Germinal center (tissue), 1 donor: ENCODE measurements at places on chromosomes 4 and X.

DNA sequence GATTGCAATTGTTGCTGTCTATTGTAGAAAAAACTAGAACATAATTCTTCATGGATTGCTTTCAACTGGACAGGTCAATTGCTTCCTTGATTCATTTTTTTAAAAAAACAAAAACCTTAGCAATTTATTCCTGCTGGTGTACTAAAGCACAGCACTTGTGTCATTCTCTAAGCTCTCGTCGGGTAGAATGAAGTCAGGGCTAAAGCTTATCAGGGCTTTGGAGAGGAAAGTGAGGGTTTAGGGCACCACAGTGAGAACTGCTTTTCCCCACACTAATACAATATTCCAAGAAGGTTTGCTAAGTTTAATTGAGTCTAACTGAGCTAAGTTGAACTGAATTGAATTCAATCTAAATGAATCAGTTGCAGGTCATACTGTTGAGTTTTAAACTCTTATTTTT lies 76.4 kb upstream of the TLR3 start:
- no peak for DNase-seq

DNA sequence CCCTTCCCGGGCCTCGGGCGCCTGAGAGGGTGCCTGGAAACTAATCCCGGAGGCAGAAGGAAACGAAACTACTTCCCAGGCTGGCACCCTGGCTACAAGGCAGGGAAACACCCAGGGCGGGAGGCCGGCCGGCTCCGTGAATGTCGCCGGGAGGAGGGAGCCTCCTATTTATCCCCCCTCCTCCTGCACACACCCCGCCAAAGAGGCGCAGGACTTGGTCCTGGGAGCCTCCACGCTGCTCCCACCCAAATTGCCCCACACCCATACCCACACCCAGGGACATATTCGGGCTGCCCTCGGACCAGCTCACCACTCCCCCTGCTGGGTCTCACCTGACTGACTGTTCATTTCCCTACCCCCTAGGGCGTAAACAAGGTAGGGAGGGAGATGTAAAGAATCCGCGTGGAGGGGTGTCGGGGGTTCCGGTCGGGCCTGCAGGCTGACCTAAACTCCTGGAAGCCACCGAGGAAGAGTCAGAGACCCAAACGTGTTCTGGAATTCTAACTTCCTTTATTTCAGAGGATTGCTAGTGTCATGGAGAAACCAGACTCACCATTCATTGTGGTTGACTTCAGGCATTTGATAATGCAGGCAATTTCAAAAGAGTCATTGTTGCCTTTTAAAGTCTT lies at the start of gene BTC:
Gene BTC (minus strand): TSS at position 142 of the 629 bp plus-strand sequence. CDS start 198 bp downstream, outside the sequence.
- peak; percentile 24 for DNase-seq

DNA sequence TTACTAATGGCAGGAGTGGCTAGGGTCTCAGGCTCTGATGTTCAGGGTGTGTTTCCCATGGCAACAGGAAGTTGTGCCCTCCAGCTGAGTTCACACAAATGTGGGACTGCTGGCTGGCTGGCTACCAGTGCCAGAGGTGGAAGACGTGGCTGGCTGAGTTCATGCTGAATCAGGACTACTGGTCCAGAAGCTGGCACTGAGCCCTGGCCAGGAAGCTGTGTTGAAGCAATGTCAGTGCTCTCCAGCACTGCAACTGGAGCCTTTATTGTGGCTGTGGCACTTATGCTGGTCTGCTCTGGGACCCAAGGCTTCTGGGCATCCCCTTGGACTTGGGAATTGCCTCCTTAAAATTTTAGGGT lies 42.0 kb upstream of the ZXDA start:
- no peak for DNase-seq

DNA sequence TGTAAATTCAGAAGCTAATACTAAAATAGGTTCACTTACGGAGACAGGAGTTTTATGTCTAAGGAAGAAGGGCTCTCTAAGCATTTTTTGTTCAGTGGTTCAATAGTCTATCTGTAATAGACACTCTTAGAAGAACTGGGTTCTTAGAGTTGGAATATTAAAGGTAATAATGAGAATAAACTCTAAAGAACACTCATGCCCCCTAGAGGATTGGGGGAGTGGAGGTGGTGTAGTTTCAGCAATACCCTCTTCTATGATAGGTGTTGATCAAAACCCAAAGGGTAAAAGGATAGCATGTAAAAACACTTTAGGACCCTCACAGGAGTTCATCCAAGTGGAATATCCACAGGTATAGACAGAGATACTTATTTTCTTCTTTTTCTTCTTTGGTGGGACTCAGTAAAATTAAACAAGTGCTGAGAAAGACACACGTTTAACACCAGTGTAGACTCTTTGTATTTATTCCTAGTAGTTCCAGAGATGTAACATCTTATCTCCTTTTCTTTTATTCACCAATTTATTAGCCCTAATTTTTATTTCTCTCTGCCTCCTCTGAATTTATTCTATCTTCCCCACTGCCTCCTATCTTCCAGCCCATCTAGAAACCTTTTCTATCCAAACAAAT lies 25.7 kb upstream of the MND1 start:
- DNase-seq = peak; percentile 57

- no peak for DNase-seq
Measured at GRCh38 chrX:1676866-1677265, 62.0 kb downstream of the ASMT start.

DNA sequence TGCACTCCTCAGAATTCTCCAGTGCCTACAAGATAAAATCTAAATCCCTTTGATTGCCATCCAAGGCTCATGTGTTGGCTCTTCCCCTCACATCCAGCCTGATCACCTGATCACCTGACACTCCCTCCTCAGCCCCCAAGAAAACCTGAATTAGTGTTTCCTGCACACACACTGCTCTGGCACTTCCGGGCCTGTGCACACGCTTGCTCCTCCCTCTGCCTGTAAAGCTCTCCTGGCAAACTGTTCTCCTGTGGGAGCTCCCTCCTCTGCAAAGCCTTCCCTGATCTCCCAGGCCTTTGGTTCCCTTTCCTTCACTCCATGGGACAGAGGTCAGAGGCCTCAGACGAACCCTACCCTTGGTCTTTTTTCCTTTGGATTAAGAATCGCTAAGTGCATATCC lies 19.9 kb downstream of the PHKA2 start:
- DNase-seq = no peak

DNA sequence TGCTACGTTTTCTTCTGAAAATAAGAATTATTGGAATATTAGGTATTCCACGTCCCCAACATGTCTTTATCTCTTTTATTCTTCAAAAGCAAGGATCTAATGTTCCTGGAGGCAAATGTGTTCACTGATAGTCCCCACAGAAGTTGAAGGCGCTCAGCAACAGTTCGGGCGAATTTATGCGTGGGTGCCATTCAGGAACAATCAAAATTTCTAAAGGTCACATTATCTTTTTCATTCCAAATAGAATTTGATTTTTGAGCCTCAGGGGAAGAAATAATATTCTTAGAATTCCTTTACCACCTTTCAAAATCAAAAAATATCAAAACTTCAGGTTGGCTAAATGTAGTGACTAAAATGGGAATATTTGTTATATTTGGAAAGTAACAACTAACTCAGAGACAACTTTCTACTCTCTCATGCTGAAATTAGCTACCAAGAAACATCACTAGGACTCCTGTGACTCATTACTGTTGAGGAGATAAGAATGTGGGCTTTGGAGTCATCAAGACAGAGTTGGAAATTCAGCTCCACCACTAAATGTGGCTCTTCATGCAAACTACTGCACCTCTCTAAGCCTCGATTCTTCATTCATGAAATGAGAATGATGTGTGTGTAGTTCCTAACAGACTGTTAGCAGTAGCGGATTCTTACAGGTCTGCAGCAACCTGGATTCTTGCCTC lies 72.3 kb upstream of the KIT start:
- no peak for DNase-seq

- DNase-seq = no peak
Measured at GRCh38 chr4:176959980-176960379, 167.3 kb upstream of the VEGFC start.

DNA sequence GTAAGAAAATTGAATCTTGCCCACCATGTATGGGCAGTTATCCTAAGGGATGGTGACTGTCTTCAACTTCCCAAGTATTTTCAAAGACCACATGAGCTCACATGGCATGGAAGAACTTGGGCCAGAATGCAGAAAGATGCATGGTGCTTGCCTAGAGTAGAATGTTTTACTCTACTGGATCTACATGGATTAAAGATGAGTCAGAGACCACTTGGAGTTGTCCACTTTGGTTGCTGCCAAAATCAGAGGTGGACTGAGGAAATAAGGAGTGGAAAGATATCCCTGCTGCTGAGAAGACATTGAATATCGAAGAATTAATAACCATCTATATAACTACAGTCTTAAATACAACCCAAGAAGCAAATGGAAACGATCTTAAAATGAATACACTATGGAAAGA lies 498.1 kb downstream of the NLGN4X start:
- DNase-seq = no peak

- DNase-seq = peak; percentile 27
Measured at GRCh38 chr4:110196206-110196870, 2.1 kb downstream of the ELOVL6 start.

DNA sequence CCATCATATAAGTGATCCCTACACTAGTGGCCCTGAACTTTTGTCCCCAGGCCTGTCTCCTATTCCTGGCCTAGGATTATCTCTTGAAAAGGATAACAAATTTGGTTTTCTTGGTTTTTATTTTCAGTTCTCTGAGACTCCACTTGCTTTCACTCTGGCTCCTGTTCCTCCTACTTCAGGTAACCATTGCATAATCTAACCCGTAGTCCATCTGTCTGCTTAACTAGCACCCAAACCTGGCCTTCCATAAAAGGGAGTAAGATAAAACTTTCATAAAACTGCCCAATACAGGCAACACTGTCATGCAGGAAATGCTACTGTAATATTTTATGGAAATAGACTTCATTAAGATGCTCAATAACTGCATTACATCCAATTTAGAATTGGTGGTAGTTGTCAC lies 52.1 kb upstream of the RAP1GDS1 start:
- no peak for DNase-seq

GRCh38 chr4:149988087-149988410 lies 90.2 kb upstream of the DCLK2 start:
- no peak for DNase-seq

DNA sequence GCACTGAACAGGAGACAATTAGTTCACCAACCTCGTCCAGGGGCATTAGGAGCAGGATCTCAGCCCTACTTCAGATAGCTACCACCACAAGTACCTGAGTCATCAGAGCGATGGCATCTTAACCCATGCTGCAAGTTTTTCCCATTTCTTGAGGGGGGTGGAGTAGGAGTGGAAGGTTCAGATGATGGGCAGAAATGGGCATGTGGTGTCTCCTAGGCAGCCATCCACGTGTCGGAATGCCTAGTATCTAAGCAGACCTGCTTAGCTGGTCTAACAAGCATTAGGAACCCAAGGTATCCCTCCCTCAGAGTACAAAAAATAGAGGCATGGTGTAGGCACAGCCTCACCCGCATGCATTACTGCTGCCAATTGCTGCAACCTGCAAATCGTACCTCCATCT lies 159.1 kb upstream of the DGKK start:
- DNase-seq = no peak

DNA sequence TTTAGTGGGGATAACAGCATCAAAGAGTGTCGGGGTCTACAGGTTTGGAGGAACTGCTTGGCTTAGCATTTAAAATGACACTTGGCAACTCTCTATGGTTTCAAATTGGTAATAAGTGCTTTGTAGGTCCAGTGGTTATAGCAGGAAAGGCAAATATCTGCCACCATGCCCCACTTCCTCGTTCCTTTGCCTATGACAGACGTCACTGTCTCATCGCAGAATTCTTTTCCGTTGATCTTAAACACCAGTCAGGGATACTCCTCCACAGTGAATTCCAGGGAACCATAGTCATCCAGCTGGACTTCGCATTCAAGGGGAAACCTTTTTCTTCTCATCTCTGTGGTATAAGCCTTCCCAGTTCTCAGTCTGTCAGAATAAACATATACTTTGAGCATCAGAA lies 319.1 kb downstream of the GPAT3 start:
- no peak for DNase-seq

DNA sequence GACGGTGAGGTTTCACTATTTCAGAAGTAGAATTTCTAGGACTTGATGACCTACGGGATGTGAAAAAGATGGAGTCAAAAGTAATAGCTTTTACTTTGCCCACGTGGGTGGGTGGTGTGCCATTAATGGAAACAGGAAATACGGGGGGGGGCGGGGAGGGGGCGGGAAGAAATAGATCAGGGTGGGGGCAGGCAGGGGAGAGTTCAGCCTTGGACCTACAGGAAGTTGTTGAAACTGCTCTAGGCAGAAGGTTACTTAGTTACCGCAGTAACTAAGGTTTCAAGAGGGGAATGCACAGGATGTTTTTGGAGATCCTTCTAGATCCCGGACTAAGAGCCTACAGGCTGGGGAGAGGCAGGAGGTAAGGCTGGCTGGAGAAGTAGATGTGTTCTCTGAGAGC lies 3.6 kb upstream of the FHL1 start:
- no peak for DNase-seq

- no peak for DNase-seq
Measured at GRCh38 chr4:54228961-54229501, at the start of gene PDGFRA. TSS of gene PDGFRA (plus strand) at chr4:54229293. CDS start at chr4:54258769, 29,476 bp downstream.

DNA sequence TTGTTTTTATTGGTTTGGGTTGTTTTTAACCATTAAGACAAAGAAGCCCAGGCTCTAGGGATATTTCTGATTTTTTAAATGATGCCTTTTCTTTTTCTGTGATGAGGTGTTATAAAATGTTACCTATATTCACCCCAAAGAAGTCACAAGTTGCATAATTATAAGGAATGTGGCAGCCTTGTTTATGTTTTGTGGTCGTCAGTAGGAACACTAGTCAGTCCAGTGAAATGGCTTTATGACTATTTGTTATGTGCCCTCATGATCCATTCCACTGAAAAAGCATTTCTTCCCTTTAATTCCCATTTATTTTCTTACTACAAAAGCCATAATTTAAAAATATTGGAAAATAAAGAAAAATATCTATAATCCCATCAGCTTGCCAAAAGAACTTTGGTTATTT lies 34.4 kb downstream of the CC2D2A start:
- DNase-seq = no peak

DNA sequence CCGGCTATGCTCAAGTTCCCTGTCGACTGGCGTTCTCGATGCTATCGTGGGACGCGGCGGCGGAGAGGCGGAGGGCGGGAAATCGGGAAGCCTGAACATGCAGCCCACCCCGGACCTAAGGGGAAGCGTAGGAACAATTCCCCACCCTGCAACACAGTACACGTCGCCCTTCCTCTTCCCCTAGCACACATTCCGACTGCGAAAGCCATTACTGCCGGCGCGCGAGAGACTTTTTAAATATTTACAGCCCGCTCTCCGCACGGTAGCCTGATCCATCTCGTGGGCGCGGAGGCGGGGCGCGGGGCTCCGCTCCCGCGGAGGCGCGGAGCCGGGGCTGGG lies 48.1 kb upstream of the BCOR start:
- DNase-seq = no peak

GRCh38 chr4:183483997-183484396 lies 20.9 kb upstream of the ING2 start:
- DNase-seq = no peak

GRCh38 chr4:39480902-39481695 lies 22.2 kb downstream of the LIAS start:
- no peak for DNase-seq
